Testis (tissue), 5 donors: ENCODE measurements at places on chromosomes 4 and X.

DNA sequence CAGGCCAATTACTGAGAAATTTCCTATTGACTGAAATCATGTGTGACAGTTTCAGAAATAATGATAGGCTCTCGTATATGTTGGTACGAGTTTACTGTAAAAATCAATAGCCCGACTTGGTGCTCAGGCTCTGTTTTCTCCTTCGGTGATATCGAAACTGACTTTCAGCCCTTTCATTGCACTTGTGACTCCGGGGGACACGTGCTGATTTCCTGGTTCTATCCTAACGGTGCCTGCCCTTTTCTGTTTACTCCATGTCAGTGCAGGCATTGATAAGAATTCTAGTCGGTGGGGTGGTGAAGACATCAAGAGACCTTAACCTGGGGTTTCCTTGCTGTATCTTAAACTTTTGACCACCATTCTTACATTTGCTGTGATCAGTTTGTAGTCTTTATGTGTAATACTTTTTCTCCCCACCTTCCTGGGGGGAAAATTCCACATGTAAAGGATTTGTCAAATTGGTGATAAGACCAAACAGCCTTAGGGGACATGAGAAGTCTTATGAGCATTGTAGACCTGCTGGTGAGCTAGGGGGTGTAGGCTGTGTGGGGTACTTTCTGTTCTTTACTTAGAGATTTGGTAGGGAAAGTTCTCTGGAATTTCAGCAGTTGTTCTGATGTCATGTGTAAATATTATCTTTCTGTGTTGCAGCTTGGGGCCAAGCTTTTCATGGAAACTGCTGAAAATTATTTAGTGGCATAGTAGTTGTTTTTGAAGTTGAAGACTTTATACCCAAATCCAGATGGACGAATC, 52.7 kb downstream of the TMEM131L start:
- no peak for DNase-seq

GRCh38 chrX:118207831-118208453, 91.3 kb upstream of the KLHL13 start:
- no peak for DNase-seq

DNA sequence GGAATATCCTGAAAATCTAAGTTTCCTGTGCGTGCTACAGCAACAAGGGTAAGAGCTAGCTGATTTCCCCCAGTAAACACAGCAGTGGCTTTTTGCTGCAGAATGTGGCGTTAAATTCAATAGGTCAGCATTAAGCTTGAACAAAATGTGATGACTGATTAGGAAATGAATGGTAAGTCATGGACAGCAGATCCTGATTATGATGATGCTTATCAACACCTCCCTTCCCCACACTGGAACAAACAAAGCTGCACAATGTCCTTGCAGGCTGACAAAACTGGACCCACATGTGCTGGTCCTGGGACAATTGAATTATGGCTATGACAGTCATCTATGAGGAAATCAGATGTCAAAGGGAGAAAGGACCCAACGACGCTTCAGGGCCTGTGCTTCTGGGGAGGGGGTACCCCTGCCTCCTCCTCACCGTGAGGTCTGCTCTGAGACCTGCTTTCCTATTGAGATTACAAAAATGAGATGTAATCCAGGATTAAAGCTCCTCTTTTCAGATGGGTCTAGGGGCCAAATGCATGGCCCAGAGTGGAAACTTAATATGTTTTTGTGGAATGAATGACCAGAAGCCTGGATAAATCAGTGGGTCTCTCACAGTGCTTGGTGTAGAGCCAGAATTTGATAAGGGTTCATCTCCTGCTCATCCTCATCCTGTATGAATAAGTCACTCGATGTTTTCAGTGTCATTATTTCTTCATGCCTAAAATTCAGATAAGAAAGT, 32.0 kb upstream of the BOD1L1 start:
- DNase-seq = no peak

GRCh38 chr4:98794565-98795205, 134.2 kb downstream of the EIF4E start:
- DNase-seq = no peak

GRCh38 chr4:22174640-22175039, 226.1 kb upstream of the KCNIP4 start:
- no peak for DNase-seq

DNA sequence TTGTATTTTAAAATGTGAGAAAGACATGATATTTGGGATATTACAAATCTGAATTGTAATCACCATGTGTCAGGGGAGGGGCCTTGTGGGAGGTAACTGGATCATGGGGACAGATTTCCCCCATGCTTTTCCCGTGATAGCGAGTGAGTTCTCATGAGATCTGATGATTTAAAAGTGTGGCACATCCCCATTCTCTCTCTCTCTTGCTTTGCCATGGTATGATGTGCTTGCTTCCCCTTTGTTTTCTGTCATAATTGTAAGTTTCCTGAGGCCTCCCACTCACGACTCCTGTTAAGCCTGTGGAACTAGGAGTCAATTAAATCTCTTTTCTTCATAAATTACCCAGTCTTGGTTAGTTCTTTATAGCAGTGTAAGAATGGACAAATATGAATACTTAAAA, 39.0 kb downstream of the CCDC158 start:
- no peak for DNase-seq

DNA sequence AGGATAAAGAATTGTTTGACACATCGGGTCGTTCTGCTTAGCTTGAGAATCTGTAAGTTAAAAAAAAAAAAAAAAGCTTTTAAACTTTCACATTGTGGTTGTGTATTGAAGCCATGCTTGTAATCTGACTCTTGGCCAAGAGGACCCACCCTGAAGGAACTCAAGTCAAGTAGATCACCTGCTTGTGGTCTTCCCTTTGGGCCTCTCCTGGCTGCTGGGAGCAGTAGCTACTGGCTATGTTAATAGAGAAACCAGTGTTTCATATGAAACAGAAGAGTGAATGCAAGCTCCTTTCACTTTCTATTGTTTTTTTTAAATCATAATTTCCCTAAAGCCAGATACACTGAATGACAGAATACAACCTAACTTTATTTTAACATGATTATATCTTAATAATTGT, 402.4 kb upstream of the NDST4 start:
- no peak for DNase-seq

GRCh38 chrX:119729408-119730201, 28.8 kb upstream of the SOWAHD start:
- peak; percentile 67 for DNase-seq

- DNase-seq = no peak
These were observed 28.4 kb downstream of the CXCL1 start for GRCh38 chr4:73897380-73898136.

GRCh38 chr4:76219299-76220055, 5.9 kb upstream of the SCARB2 start:
- DNase-seq = no peak

DNA sequence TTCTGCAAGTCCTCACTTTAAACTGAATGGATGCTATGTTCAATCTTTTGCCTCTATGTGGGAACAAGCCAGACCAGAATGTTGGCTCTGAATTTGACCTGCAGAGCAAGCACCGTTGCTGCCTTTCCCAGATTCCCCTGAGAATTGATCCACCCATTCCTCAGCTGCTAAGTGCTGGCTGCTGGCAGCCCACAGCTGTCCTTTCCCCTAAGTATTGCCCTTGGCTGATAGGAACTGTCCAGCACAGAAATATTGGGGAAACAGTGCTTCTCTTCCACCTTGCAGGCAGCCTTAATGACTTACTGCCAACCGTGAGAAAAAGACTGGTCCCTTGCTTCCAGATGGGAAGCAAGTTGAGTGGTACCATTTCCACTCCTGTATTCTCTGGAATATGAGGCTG, 475.9 kb downstream of the PDHA2 start:
- no peak for DNase-seq

GRCh38 chr4:119299260-119299671, 22.7 kb downstream of the FABP2 start:
- no peak for DNase-seq

DNA sequence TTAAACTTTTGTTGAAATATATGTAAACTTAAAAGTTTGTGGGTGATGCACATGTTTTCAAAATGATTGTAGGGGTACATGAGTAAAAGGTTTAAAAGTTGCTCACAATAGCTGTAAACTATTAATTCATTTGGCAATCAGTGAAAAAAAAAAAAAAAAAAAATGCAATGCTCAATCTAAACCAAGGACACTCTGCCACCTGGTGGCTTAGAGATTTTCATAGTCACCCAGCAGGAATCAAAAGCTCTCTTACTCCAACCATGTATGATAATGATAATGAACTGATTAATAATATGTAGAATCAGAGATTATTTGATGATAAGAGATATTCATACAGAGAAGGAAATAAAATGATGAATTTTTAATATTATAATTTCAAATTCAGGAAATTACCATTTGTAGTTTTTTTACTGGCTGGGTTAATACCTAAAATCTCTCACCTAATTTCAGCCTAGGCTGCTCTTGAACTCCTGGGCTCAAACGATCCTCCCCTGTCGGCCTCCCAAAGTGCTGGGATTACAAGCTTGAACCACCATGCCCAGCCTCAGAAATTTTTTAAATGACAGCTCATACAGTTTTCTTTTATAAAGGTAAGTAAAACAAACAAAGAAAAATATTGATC, 46.9 kb upstream of the SLC25A4 start:
- DNase-seq = peak; percentile 57

- DNase-seq = no peak
These were observed 236.7 kb upstream of the JADE1 start for GRCh38 chr4:128572778-128573241.
